ENCODE measurements at places on chromosomes 7 and 10.

DNA sequence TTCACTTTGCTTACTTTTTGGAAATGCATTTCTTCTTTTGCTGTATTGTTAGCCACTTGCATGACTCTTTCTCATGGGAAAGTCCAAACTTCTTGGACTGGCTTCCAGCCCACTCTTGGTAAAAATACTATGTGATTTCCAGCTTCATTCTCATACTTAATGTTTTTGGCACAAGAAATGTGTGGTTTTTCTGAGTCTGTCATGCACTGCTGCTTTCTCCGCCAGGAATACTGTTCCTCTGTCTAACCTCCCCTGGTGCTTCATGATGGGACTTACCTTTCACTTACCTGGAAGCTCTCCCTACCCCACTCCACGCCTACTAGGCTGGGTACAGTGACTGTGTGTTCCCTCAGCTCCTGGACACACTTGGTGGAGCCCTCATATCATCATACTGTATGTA is 18.7 kb downstream of the MGAM2 start:
- no peak for DNase-seq

GRCh38 chr7:30925117-30925516 is 13.5 kb downstream of the AQP1 start:
- no peak for DNase-seq

- no peak for DNase-seq
These were observed 156.2 kb downstream of the TCERG1L start for GRCh38 chr10:131155218-131155875.

DNA sequence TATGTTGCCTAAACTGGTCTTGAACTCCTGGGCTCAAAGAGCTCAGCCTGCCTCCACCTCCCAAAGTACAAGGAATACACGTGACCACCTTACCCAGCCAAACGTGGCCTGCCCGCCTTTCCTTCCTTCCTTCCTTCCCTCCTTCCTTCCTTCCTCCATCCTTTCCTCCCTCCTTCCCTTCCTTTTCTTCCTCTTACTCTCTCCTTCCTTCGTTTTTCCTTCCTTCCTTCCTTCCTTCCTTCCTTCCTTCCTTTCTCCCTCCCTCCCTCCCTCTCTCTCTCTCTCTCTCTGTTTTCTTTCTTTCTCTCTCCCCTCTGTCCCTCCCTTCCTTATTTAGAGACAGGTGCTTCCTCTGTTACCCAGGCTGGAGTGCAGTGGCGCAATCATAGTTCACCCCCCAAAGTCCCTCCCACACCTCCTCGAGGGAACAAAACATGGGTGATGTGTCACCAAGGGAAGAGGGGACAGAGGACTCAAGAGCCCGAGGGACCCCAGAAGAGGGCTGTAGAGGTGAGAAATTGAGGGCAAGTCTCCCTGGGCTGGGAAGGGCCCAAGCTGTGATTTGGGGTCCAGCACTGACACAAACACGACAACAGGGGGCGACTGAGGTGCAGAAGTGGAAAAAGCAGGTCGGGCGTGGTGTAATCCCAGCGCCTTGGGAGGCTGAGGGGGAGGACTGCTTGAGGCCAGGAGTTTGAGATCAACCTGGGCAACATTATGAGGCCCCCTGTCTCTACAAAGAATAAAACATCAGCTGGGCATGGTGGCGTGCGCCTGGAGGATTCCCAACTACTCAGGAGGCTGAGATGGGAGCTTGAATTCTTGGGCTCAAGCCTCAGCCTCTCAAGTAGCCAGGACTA is 28.1 kb downstream of the EPHB4 start:
- no peak for DNase-seq

GRCh38 chr10:60314069-60314940 is 75.4 kb downstream of the ANK3 start:
- no peak for DNase-seq

DNA sequence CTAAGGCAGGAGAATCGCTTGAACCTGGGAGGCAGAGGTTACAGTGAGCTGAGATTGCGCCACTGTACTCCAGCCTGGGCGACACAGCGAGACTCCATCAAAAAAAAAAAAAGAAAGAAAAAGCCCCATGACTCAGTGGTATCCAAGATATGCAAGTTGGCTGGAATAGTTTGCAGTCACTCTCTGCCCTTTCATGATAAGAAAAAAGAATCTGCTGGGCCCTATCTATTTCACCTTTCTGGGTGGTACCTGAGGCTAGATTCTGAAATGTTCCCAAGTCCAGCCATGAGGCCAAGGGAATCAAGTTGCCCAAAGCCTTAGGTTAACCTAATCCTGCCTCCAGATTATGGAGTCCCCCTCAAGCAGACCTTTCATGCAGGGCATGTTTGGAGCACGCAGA is 24.3 kb downstream of the NKX2-3 start:
- no peak for DNase-seq

DNA sequence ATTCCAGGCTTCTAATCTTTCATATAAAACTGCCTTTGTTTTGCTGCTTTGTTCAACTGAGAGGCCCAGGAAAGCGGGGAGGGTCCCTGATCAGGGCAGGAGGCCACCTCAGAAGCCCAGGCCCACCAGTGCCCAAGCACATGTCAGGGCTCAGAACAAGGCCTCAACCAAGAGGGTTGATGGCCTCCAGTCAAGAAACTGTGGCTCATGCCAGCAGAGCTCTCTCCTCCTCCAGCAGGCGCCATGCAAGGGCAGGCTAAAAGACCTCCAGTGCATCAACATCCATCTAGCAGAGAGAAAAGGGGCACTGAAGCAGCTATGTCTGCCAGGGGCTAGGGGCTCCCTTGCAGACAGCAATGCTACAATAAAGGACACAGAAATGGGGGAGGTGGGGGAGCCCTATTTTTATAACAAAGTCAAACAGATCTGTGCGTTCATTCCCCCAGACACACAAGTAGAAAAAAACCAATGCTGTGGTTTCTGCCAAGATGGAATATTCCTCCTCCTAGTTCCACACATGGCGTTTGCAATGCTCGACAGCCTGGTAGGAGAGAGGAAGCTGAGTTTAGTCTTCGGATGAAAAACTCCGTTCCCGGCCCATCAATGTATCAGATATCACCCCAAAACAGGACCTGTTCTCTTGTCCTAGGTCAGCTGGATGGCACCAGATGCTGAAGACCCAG is 34.0 kb downstream of the PSAP start:
- no peak for DNase-seq

GRCh38 chr7:127844707-127845331 is 186.4 kb downstream of the LRRC4 start:
- DNase-seq, result no peak

GRCh38 chr7:91533996-91534395 is 269.8 kb downstream of the FZD1 start:
- DNase-seq, result no peak

GRCh38 chr10:59456199-59456598 is 93.8 kb upstream of the FAM13C start:
- no peak for DNase-seq

- no peak for DNase-seq
These were observed 528.9 kb upstream of the FZD8 start for GRCh38 chr10:36170943-36171501.

GRCh38 chr10:25059990-25060389 is 43.6 kb downstream of the THNSL1 start:
- DNase-seq, result no peak

- no peak for DNase-seq
These were observed 58.0 kb downstream of the TSPAN12 start for GRCh38 chr7:120799813-120800475.

DNA sequence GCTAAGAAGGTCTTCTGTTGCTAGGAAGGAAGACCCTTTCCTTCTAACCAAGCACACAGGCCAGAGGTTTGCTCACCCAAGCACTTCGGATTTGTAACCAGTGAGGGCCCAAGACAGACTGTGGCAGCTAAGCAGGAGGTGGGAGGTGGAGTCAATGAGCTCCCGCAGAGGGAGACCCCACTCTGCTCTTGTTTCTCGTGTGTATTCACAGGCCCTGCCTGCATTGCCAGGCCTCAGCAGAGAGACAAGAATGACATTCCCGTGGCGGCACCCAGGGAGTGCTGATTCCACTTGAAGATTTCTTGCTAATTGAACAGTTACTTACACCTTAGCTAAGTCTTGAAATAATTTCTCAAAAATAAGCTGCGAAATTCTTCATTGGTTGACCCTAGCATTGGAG is 13.4 kb downstream of the PKD1L1 start:
- no peak for DNase-seq

GRCh38 chr10:88953662-88954061 is 1.1 kb upstream of the ACTA2 start:
- no peak for DNase-seq

DNA sequence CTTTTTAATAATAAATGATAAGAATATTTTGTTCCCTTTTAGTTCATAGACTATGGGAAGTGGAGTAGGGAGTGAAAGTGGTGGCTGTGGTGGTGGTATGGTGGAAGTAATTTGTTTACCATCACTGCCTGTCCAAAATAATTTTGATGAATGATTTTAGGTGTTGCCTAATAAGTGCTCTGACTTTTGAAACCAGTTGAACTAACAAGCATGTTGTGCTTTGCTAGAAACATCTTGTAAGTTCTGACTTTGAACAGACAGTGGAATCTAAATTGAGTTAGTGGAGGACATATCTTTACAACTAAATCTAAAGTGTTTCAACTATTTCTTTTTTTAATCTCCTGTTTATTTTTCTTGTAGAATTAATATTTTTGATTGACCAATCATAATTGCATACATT is 49.7 kb downstream of the ZEB1 start:
- DNase-seq, result no peak

DNA sequence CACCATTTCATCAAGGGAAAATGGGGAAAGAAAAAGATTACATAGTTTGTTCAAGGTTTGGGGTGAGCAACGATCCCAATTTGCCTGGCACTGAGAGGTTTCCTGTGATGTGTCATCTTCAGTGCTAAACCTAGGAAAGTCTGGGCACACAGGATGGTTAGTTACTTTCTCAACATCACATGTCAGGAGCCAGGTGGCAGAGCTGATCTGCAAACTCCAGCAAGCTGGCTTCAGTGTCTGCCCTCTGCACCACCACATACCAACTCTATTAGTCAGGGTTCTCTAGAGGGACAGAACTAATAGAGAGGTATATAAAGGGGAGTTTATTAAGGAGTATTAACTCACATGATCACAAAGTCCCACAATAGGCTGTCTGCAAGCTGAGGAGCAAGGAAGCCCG is 11.3 kb downstream of the ADAM12 start:
- no peak for DNase-seq

GRCh38 chr7:152292897-152293296 is 142.9 kb downstream of the KMT2C start:
- DNase-seq, result no peak
